Astrocyte of the spinal cord (primary cell): ENCODE measurements at places on chromosomes 13 and 19.

DNA sequence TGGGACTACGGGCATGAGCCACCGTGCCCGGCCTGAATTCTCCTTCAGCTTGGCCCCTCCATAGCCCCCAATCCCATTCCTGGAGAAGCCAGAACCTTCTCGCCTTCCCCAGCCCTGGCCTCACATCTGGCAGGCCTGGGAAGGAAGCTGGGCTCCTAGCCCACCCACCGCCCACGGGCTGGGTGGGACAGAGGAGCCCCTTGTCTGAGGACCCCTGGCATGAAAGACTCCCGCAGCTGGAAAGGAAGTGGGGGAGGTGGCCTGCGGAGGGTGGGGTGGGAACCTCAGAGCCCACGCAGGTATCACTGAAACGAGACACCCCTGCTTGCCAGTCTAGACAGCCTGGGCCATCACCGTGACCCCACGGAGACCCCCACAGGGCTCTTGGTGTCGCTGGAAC lies 7.7 kb upstream of the NANOS3 start:
- DNase-seq: no peak

DNA sequence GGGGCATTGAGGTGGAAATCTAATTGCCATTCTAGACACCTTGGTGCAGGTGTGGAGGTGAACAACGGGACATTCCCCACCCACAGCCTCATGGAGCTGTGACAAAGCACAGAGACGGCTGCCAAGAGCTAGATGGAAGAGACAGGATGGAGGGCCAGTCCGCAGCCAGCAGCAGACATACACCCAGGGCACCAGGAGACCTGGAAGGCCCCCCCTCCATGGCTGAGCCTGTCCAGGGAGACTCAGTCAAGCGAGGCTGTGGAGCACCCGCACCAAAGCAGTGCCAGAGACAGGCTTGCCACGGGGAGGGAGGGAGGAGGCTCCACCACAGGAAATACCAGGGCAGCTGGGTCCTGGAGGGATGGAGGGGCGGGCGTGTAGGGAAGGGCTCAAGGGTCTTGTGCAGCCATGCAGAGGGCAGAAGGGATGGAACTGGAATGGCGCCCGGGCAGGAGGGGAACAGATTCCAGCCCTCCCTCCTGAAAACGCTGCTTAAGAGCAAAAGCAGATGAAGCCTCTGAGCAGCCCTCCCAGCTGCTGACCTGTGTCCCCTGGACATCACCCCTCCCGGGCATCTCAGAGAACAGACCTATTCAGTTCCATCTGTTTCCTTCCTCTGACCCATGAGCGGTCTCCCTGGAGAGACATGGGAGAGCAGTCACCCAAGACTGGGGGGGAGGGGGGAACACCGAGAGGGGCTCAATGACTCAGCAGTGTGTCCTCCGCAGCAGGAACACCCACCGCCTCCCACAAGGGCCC lies 14.4 kb downstream of the EPS15L1 start:
- no peak for DNase-seq

DNA sequence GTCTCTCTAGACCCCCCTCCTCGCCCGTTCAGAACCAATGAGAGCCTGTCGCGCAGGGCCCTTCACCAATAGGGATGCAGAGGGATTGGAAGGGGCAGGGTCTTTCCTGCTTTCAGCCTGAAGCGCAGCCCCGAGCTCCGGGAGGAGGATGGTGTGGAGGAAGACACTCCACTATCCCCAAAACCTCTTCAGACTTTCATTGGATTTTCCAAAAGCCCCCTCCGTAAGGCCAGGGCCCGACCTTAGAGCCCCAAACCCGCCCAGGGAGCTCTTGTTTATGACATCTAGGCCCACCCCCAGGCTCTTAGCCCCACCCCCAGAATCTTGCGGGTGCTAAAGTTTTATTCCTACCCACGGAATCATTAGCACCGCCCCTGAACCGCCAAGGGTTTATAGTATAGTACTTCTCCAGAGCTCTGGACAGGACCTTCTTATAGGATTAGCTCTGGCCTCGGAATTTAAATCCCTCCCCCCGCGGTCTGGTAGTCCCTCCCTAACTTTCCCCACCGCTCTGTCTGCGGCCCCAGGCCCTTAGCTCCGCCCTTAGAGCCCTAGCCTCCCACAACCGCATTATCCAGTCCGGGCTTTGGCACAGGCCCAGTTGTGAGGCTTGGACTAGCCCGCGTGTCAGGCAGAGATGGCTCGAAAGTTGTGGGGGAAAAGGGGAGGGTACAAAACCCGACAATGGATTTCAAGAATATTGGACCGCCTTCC lies 6.6 kb upstream of the EML2 start:
- DNase-seq: peak; percentile 89

- peak; percentile 43 for DNase-seq
Observed at GRCh38 chr13:44932171-44932849, 57.0 kb downstream of the NUFIP1 start.

GRCh38 chr19:18475762-18476331 lies 37.9 kb upstream of the ISYNA1 start:
- no peak for DNase-seq

DNA sequence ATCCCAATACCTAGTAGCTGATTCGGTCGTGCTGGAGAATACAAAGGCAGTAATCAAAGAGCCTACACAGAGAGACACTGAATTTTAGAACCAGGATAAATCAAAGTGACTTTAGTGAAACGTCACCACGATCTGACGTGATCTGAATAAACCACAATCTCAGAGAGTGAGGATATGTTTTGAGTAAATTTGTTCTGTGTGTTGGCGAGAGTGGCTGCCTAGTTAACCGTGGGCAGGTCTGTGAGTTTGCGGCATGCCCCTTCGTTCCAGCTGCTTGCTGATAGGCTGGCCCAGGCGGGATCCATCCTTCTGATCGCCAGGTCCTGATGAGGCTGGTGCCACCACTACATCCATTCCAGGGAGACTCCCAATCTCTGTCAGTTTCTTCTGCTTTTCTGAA lies 40.4 kb downstream of the LRCH1 start:
- DNase-seq: no peak

DNA sequence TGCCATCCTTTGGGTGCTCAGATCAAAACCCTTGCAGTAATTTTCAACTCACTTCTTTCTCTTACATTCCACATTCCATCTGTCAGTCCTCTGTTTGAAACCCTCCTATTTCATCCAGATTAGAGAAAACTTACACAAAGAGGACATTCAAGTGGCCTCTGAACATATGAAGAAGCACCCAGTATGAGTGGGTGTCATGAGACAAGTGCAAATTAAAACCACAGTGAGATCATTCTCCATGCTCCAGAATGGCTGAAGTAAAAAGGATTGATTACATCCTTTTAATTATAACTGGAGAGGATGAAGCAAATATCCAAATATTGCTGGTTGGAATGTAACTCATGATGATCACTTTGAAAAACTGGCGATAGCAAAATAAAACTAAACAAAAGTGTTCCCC lies 96.5 kb downstream of the MIPEP start:
- DNase-seq: no peak

DNA sequence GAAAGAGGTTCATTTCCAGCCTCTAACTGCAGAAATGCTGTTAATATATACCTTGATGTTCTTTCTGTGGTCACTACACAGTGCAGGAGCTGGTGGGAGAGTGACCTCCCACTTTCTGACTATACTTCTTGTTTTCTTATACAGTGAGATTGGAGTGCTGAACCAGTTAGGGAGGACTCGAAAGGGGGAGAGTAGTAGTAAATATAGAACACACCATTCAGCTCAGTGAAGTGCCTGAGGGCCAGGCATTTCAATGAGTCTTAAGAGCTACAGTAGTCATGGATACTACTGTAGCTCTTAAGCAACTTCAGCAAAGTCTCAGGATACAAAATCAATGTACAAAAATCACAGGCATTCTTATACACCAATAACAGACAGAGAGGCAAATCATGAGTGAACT lies 372.9 kb downstream of the MTUS2 start:
- no peak for DNase-seq
